ENCODE measurements at places on chromosomes 1 and 21.

GRCh38 chr1:6811583-6811982 is 26.3 kb downstream of the CAMTA1 start:
- no peak overlapping the region for H3K27ac ChIP-seq
- no peaks in the 10 kb centered on the region for H3K4me1 ChIP-seq
- no peaks in the 10 kb centered on the region for H3K36me3 ChIP-seq
- DNase-seq, result no peak
- H3K4me3 ChIP-seq, result no peak overlapping the region
- no peaks in the 10 kb centered on the region for H3K27me3 ChIP-seq

GRCh38 chr21:19350286-19350685 is 946.7 kb upstream of the TMPRSS15 start:
- no peak for DNase-seq
- no peak overlapping the region for H3K27ac ChIP-seq
- H3K36me3 ChIP-seq, result no peaks in the 10 kb centered on the region
- H3K4me3 ChIP-seq, result no peak overlapping the region
- no peaks in the 10 kb centered on the region for H3K27me3 ChIP-seq

- no peak overlapping the region for H3K4me3 ChIP-seq
These were observed 28.1 kb upstream of the ACBD6 start for GRCh38 chr1:180530501-180530900.

- H3K36me3 ChIP-seq, result no peaks in the 10 kb centered on the region
- H3K4me3 ChIP-seq, result no peak overlapping the region
- no peaks in the 10 kb centered on the region for H3K27me3 ChIP-seq
- H3K27ac ChIP-seq, result no peak overlapping the region
- DNase-seq, result no peak
These were observed 179.9 kb upstream of the ZNF644 start for GRCh38 chr1:91201694-91202093.

DNA sequence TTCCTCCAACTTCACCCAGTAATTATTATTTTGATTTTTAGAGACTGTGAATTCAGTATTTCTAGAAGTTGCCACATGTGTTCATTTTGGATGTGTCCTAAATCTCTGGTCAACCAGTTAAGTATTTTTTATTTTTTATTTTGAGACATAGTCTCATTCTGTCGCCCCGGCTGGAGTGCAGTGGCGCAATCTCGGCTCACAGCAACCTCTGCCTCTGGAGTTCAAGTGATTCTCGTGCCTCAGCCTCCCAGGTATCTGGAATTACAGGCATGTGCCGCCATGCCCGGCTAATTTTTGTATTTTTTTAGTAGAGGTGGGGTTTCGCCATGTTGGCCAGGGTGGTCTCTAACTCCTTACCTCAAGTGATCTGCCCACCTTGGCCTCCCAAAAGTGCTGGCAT is 8.0 kb downstream of the MACF1 start:
- H3K36me3 ChIP-seq, result no peaks in the 10 kb centered on the region
- DNase-seq, result no peak
- H3K4me3 ChIP-seq, result no peak overlapping the region
- H3K4me1 ChIP-seq, result peaks cover 59% of the 10 kb centered on the region
- peak overlapping the region; percentile 1 for H3K27ac ChIP-seq

DNA sequence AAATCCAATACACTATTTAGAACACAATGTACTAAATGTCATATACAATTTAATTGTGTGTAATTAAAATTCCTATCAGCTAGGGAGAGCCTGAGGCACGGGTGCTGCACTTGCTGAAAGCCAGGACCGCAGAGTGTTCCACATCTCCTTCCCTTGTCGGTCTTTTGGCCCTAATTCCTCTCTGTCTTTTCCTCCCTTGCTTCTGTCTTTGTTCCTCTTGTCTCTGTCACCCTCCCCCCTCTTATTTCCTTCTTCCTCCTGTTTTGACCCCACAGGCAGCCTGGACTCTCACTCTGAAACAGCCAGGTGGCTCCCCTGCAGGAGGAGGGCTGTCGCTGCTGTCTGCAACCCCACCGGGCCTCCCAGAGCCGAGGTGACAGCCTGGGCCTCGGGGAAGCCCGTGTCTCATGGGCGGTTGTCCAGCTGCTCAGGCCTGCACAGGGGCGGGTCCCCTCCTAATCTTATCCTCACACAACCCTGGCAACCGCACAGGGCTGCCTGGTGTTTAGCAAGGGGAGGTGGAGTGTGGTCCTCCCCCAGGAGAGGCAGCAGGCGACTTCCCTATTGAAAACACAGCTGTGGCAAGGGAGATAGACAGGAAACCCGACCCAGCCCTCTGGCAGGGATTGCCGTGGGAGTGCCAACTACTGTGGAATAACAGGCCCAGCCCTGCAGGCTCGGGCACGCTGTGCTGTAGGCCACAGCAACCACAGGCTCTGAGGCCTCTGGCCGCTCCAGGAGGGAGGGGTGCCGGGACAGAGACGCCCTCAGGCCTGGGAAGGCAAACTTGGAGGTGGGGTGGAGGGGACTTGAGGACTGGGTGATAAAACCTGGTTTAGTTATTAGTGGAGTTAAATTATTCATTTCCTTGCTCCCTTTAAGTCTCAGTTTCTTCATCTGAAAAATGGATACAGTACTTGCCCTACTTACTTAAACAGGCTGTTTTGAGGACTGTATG is 68.8 kb upstream of the WDR26 start:
- no peaks in the 10 kb centered on the region for H3K36me3 ChIP-seq
- peak; percentile 90 for DNase-seq
- peak overlapping the region; percentile 73 for H3K27ac ChIP-seq
- peaks cover 32% of the 10 kb centered on the region for H3K4me1 ChIP-seq
- H3K27me3 ChIP-seq, result no peaks in the 10 kb centered on the region
- H3K4me3 ChIP-seq, result no peak overlapping the region

GRCh38 chr1:223084464-223084866 is 58.6 kb downstream of the TLR5 start:
- H3K27me3 ChIP-seq, result no peaks in the 10 kb centered on the region
- H3K4me1 ChIP-seq, result peaks cover 6% of the 10 kb centered on the region
- H3K36me3 ChIP-seq, result no peaks in the 10 kb centered on the region
- DNase-seq, result no peak
- no peak overlapping the region for H3K27ac ChIP-seq

- H3K27ac ChIP-seq, result no peak overlapping the region
- no peak for DNase-seq
- H3K4me1 ChIP-seq, result no peaks in the 10 kb centered on the region
- no peaks in the 10 kb centered on the region for H3K36me3 ChIP-seq
These were observed 776 bp upstream of the CADM3 start for GRCh38 chr1:159170639-159171038.

DNA sequence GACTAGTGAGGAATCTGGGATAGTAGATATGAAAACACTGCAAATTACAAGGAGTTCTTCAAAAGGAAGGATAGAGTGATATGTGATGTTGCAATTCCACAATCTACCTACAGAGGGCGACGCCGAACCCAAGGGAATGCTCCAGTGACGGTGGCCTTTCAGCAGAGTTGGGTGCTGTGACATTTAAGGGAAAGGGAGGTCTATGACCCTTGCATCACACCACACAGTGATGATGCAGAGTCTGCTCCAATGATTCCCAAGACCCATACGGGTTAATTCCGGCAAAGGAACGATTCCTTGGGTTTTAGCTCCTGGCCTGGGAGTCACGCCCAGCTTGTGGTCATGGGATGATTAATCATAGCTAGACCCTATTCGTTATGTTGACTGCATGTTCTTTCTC is 123.0 kb upstream of the IGSF21 start:
- H3K36me3 ChIP-seq, result no peaks in the 10 kb centered on the region
- peak; percentile 33 for DNase-seq
- no peaks in the 10 kb centered on the region for H3K4me1 ChIP-seq
- H3K27ac ChIP-seq, result no peak overlapping the region
- no peak overlapping the region for H3K4me3 ChIP-seq
- H3K27me3 ChIP-seq, result peaks cover 21% of the 10 kb centered on the region

GRCh38 chr1:167477986-167478385 is 40.3 kb downstream of the CD247 start:
- no peak overlapping the region for H3K4me3 ChIP-seq
- no peak overlapping the region for H3K27ac ChIP-seq
- H3K36me3 ChIP-seq, result no peaks in the 10 kb centered on the region
- no peaks in the 10 kb centered on the region for H3K4me1 ChIP-seq
- no peaks in the 10 kb centered on the region for H3K27me3 ChIP-seq

GRCh38 chr1:31754397-31754796 is 9.7 kb downstream of the ADGRB2 start:
- no peak for DNase-seq
- H3K4me3 ChIP-seq, result no peak overlapping the region
- H3K27me3 ChIP-seq, result peaks cover 6% of the 10 kb centered on the region
- H3K36me3 ChIP-seq, result no peaks in the 10 kb centered on the region

DNA sequence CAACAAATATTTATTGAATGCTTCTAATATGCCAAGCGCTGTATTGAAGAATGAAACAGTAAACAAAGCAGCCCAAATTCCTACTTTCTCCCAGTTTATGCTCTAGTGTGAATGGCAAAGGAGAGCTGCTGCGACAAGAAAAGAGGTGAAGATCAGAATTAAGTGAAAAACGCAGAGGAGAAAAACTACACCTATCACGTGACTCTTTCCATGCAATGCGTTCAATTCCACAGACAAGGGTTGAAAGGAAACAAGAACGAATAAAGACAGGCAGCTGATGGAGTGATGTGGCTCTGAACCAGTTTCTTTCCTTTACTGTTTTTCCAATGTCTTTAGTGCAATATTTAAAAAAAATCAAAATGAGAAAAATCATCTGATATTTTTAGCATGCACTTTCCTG is 23.6 kb downstream of the MT1HL1 start:
- H3K36me3 ChIP-seq, result no peaks in the 10 kb centered on the region
- H3K27ac ChIP-seq, result no peak overlapping the region
- no peak overlapping the region for H3K4me3 ChIP-seq
- H3K4me1 ChIP-seq, result no peaks in the 10 kb centered on the region

- peak; percentile 96 for DNase-seq
- peaks cover 30% of the 10 kb centered on the region for H3K4me1 ChIP-seq
- no peaks in the 10 kb centered on the region for H3K27me3 ChIP-seq
- H3K4me3 ChIP-seq, result peak within 1 kb of the TSS; percentile 89
- H3K36me3 ChIP-seq, result peaks cover 17% of the 10 kb centered on the region
These were observed at the start of gene MTFR1L for GRCh38 chr1:25819491-25820246. Gene MTFR1L, plus strand, starts transcription at chr1:25819954. Its CDS starts 3,151 bp downstream, at chr1:25823105.

DNA sequence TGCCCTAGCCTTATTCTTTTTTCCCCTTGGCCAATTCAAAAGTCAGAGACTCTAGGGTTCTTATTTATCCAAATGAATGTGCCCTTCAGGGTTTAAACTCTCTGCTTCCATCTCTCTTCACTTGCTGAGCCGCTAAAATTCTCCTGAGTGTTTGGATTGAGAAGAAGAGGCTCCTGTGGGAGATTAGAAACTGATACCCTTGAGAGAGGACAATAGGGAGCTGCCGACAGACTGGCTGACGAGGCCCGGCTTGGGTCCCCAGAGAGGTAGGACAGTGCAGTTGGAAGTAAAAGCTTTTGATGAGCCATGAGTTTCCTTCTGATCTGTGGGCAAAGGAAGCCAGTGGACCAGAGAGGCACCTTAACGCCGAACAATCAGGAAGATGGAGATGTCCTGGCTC is 41.3 kb upstream of the UBE2U start:
- no peak overlapping the region for H3K27ac ChIP-seq
- H3K36me3 ChIP-seq, result no peaks in the 10 kb centered on the region
- H3K27me3 ChIP-seq, result no peaks in the 10 kb centered on the region
- no peak for DNase-seq
- no peak overlapping the region for H3K4me3 ChIP-seq
- peaks cover 15% of the 10 kb centered on the region for H3K4me1 ChIP-seq

- H3K27ac ChIP-seq, result no peak overlapping the region
- H3K4me3 ChIP-seq, result no peak overlapping the region
- H3K36me3 ChIP-seq, result no peaks in the 10 kb centered on the region
- DNase-seq, result no peak
- no peaks in the 10 kb centered on the region for H3K4me1 ChIP-seq
These were observed 33.8 kb upstream of the KCNE2 start for GRCh38 chr21:34330055-34330454.

GRCh38 chr1:36588972-36589371 is 106.3 kb upstream of the CSF3R start:
- H3K27ac ChIP-seq, result no peak overlapping the region
- no peak for DNase-seq
- H3K36me3 ChIP-seq, result no peaks in the 10 kb centered on the region
- no peaks in the 10 kb centered on the region for H3K4me1 ChIP-seq
- H3K27me3 ChIP-seq, result peaks cover 75% of the 10 kb centered on the region

DNA sequence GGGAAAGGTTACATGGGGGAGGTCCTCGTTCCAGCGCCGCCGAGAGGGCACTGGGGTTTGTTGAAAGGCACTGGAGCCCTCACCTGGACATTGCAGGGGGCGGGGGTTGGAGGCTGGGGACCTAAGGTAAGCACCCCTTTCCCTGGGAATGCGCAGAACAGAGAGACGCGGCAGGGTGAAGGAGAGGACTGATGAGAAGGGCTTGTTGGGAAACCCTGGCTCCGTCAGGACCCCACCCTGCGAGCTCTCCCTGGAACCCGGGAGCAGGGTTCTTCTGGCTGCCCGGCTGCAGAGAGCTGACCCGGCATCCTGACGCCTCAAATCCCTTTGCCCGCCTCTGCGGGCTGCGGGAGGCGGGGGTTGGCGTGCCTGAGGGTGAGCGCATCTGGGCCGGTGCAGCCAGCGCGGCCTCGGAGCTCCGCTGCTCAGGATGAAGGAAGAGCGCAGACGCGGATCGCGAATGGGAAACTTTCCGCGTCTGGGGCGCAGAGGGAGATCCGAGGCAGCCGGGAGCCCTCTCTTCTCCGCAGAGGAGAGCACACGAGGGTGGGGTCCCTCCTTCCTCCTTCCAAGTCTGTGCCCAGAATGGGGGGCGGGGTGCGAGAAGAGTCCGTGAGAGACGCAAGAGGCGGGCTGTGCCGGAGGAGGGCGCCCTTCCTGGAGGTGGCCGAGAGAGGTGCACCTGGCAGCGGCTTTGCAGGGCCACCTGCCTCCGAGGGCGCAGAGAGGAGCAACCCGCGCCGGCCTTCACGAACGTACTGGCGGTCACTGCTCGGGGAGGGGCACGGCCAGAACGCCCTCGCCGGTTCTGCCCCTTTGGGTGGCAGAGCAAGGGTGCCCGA is 2.4 kb downstream of the IGSF21 start:
- no peak for DNase-seq
- H3K27ac ChIP-seq, result no peak overlapping the region
- peaks cover 9% of the 10 kb centered on the region for H3K4me1 ChIP-seq
- peaks cover 69% of the 10 kb centered on the region for H3K27me3 ChIP-seq
- H3K4me3 ChIP-seq, result peak overlapping the region; percentile 10

DNA sequence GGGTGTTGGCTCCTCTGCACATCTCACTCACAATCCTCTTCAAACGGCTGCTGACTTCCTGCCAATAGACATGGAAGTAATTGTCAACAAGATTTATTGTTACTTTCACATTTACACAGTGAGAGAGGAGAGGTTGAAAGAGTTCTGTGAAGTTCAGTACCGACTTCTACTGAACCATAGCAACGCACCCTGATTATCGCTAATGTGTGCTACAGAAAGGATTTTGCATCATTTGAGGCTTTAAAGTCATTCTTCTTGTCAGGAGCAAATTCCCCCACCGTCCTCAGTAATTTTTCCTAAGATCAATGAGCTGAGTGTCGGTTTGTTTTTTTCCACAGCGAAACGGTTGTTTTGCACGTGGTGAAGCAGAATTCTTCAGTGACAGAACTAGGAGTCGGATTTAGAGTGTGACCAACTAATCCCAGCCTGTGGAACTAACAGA is 361.0 kb downstream of the ADGRL2 start:
- H3K27ac ChIP-seq, result peak overlapping the region; percentile 38
- no peaks in the 10 kb centered on the region for H3K36me3 ChIP-seq

- no peak overlapping the region for H3K27ac ChIP-seq
- DNase-seq, result no peak
- H3K4me1 ChIP-seq, result no peaks in the 10 kb centered on the region
- no peak overlapping the region for H3K4me3 ChIP-seq
These were observed 139.9 kb upstream of the KIAA0040 start for GRCh38 chr1:175332515-175332914.
